DMS79 (cell line): ENCODE measurements at places on chromosomes 2 and 18.

- DNase-seq, result no peak
Observed at GRCh38 chr2:38665854-38666555, at the start of gene GALM. GALM (plus strand) TSS chr2:38666114; CDS start chr2:38666162, 48 bp downstream.

GRCh38 chr2:88638123-88638650 lies 10.9 kb upstream of the EIF2AK3 start:
- DNase-seq, result no peak

DNA sequence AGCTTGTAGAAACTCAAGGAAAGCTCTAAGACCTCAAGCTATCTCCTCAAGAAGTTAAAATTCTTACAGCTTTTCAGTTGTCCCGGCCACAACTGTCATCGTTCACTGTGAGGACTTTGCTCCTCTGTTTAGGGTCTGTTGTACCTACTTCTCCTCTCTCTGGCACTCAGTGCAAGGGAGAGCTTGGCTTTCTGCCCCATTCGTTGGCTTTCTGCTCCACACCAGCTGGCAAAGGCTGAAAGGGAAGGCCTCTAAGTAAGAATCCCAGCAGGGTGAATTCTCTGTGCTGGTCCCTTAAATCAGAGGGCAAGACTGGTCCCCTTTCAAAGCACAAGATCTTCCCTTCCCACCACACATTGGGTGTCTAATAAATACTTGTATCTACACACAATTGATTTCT lies 17.3 kb downstream of the ZBTB7C start:
- no peak for DNase-seq

DNA sequence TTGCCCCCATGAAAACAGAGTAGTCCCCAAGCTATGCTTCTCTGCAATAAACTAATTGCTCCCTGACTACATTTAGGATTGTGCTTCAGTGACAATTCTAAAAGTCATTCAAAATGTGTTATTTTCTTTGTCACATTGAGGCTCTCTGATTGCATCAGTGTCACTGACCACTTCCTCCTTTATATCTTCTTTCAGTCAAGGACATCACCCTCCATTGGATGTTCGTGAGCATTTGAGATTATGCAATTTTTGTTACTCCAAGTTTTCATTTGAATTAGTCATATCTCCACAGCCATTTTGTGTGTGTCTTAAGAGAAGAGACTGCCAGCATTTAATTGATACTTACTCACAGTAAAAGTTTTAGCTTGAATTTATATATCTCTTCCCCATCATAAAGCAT lies 780.8 kb upstream of the GCFC2 start:
- DNase-seq, result no peak

GRCh38 chr2:143553261-143553660 lies 424.0 kb downstream of the ARHGAP15 start:
- no peak for DNase-seq

DNA sequence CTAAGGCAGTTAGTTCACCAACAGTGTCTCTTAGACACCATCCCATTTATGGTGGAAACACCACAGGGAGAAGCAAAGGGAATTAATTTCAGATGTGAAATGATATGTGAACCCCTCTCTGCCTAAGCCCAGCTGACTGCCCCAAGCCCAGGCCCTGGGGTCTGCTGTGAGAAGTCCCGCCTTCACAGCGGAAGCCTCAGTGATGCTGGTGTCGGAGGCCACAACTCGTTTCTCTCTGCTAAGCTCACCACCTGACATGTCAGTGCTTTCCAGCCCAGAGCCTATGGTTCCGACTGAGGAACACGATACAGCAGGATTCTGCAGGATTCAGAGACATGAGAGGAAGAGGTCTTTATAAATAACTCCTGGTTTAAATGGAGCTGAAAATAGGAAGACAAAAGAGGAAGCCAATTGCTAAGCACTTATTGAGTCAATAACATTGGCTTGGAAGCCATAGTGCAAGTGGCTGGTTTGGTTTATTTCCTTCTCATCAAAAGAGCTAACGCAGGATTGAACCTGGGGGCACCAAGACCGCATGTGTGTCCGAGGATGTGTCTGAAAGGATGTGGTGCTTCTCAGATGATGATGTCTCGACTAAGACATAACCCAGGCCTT lies 21.9 kb upstream of the LOXHD1 start:
- DNase-seq, result no peak

DNA sequence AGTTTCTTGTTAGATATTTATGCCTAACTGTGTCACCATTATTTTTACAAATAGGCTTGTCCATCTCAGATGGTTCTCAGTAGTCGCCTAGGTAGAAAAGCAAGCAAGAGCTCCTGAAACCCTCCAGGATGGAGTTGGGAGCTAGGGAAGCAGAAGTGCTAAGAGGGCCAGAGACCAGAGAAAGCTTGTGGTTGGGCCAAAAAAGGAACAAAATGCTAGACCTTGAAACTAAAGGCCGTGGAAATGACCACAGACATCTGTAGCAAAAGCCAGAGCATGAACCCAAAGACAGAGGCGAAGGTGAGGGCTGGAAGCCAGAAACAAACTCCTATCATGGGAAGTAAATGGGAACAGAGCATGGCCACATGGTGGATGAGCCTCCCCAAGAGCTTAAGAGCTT lies 29.9 kb upstream of the RMDN2 start:
- no peak for DNase-seq

GRCh38 chr2:406231-406630 lies 118.3 kb upstream of the ALKAL2 start:
- DNase-seq, result no peak

DNA sequence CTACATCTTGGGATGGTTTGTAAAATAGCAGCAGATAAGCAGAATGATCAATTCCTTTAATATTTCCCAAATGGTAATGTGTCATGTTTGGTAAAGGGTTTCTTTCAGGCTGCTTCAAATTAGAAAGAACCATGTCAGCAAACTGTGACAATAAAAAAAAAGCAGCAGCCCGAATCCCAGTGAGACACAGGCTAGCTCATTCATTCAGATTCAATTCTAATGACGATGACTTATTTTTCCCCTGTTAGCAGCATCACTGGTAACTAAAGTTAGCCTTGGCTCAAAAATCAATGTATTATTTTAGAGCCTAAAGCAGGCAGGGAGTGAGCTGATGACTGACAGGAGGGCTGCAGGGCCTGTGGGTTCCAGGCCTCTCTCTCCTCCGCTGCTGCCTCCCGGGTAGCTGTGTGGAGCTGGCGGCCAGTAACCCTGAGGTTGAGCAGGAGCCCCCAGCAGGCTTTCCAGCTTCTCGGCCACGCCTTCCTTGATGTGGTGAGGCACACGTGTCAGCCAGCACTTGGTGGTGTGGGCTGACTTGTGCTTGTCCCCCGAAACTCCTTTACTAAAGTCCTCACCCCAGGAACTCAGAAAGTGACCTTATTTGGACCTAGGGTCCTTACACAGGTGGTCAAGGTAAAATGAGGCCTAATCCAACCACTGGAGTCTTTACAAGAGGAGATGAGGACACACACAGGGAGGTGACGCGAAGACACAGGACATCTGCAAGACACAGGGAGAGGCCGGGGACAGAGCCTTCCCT lies 120.5 kb upstream of the HS6ST1 start:
- no peak for DNase-seq

- DNase-seq, result no peak
Observed at GRCh38 chr2:197383825-197384224, 51.0 kb downstream of the SF3B1 start.

GRCh38 chr2:214577769-214578168 lies 166.9 kb downstream of the VWC2L start:
- no peak for DNase-seq

DNA sequence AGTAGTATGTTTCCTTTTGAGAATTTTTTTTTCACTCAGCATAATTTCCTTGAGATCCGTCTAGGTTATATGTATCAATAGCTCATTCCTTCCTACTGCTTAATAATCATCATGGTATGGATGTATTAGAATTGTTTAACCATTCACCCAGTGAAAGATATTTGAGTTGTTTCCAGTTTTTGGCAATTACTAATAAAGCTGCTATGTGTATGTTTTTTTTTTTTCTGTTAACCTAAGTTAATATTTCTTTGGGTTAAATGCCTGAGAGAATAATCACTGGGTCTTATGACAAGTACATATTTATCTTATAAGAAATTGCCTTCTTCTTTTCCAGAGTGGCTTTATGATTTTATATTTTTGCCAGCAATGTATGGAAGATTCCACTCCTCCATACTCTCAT lies 96.4 kb upstream of the ST6GAL2 start:
- no peak for DNase-seq

- no peak for DNase-seq
Observed at GRCh38 chr18:8942021-8942908, 160.2 kb upstream of the NDUFV2 start.

- no peak for DNase-seq
Observed at GRCh38 chr2:215843579-215843978, 169.8 kb downstream of the MREG start.

GRCh38 chr18:71322201-71322600 lies 1033.4 kb downstream of the SOCS6 start:
- no peak for DNase-seq

DNA sequence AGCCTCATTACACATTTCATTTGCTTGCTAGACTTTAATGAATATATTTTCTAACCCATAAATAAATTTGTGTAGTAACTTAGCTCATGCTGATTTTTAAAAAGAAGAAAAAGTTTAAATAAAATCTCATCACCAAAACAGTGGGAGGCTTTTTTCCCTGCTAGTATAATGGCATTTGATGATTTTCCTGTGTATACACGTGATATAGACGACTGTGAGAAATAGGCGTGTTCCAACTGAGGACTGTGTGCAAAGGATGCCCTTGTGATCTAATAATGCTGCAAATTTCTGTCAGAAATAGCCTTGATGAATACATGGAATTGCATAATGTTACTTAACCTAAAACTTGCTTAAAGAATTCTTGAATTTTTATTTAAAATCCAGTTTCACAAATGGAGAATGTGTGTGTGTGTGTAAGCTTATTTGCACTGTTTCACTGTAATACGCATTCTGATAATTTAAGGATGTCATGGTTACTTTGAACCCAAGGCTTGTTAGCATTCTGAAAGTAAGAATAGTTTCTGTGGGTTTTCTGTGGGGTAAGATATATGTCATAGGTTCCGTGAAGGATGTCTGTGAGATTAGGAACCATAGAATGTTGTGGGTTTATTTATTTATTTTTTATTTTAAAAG lies 178.0 kb downstream of the DLGAP1 start:
- DNase-seq, result no peak

- no peak for DNase-seq
Observed at GRCh38 chr2:168378960-168379669, 77.0 kb upstream of the CERS6 start.

GRCh38 chr2:231722721-231723307 lies 14.5 kb downstream of the PTMA start:
- no peak for DNase-seq

DNA sequence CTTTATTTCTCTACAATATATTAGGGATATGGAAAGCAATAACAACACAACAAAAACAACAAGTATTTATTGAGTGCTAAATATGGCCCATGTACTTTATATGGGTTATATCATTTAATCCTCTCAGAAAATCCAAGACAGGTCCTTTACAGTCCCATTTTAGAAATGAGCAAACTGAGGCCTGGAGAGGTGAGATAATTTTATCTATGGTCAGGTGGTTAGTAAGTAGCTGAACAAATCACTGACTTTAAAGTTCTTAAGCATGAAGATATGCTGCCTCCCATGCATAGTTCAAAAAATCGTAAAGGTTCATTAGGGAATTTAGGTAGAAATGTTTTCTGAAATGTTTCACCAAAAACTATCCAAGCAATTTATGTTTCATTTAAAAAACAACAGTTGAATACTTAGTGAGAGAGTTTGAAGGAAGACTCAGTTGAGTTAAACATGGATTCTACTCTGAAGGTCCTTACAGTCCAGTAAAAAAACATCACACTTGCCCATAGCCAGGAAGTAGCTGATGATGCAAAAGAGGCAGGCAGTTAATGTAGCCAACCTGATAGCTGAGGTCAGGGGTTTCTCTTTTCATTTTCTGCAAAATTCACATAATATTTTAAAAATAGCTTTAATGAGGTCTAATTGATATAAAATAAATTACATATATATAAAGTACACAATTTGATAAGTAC lies 7.6 kb upstream of the NFE2L2 start:
- DNase-seq, result no peak

DNA sequence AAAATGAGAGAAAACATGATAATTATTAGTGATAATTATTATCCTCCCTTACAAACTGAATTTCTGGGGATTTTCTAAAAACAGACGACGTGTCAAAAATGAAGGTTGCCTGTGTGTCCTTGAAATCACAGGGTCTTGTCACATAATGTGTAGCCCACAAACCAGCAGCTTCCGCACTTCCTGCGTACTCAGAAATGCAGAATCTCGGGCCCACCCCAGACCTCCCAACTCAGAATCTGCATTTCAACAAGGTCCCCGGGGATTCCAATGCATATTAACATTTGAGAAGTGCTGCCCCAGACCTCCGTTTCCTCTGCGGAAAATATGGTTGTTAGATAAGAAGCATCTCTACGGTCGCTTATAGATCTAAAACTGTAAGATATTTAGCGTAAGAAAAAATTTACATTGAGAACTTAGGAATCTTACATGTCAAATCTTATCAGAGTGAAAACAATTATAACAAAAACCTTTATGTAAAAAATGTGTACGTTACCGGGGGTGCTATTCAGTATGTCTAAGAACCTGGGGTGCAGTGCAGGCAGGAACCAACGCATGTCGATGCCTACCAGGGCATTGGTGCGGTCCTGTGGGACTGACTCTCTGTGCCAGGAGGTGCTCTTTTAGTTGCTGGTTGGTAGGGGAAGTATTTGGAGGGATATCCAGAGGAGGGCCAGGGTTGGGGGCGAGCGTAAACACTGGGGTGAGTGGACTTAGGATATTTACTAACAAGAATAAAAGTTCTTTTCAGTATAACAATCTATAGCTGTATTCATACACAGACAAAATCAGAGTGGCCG lies 15.2 kb downstream of the CDKL4 start:
- no peak for DNase-seq

DNA sequence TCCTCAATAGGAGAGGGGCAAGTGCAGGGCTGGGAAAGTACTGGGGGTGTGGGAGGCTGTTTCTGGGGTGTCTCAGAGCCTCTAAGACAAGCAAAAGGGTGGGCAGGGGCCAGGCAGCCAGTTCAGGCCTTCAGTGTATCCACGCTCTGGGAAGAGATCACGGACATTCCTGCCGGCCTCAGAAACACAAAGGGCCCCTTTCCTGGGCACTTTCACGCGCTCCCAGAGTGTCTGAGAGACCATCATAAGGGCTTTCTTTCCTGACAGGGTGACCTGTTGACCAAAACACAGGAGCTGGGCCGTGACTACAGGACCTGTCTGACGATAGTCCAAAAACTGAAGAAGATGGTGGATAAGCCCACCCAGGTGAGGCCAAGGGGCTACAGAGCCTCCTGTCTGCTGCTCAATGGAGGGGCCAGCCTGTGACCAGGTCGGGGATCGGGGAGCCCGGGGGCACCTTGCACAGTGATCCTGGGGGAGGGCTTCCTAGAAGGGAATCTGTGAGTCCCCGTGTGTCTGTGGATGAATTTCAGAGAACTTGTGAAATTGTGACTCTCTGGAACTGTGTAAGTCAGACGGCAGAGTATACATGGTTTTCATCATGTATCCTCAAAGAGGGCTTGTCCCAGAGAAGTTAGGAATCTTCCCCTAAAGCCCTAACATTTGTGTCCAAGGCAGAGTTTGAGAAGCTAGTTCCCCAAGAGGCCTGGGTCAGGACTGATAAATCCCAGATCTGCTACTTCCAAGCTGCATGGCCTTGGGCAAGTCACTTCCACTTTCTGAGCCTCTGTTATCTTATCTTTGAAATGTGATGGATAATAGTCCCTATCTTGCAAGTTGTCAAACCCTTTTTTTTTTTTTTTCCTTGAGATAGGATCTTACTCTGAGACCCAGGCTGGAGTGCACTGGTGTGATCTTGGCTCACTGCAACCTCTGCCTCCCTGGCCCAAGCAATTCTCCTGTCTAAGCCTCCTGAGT lies 1.8 kb downstream of the GNLY start:
- DNase-seq, result no peak
